Hippocampal formation (tissue), 2 donors: ENCODE measurements at places on chromosomes 1 and 21.
A peak's percentile ranks its signal among the peaks of the same experiment; 100 is the strongest.

GRCh38 chr1:163063143-163063542 is 6.0 kb upstream of the RGS4 start:
- no peak for DNase-seq

DNA sequence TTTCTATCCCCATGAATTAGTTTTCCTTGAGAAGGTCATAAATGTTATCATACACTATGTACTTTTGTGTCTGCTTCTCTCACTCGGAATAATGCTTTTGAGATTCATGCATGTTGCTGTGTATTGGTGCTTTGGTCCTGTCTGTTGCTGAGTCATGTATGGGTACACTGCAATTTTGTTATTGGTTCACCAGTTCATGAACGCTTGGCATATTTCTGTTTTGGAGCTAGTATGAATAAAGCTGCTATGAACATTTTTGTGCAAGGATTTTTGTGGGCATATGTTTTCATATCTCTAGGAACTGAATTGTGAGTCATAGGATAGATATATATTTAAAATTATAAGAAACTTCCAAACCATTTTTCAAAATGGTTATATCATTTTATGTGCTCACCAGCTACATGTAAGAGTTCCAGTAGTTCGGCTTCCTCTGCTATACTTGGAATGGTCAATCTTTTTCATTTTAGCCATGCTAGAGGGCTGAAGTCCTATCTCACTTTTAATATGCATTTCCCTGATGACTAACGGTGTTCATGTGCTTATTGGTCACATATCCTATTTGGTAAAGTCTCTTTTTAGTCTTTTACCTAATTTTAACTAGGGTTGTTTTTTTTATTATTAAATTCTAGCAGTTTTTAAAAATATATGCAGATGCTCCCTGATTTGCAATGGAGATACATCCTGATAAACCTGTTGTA is 38.2 kb downstream of the ETS2 start:
- DNase-seq = no peak

GRCh38 chr1:233359431-233359830 is 31.9 kb downstream of the MAP3K21 start:
- DNase-seq = no peak

DNA sequence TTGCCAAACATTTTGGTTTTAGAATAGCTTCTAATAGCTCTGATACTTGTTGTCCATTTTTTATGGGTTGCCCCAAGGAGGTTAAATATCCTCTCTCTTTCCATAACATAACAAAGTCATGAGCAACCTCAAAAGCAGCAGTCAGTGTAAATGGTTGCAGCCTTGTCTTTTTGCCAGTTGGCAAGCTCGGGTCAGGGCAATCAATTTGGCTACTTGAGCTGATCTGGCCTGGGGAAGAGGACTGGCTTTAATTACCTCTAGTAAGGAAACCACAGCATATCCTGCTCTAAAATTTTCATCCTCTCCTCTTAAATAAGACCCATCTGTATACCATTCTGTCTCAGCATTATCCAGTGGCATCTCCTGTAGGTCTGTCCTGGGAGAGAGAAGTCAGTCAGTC is 21.2 kb upstream of the FMO4 start:
- no peak for DNase-seq

DNA sequence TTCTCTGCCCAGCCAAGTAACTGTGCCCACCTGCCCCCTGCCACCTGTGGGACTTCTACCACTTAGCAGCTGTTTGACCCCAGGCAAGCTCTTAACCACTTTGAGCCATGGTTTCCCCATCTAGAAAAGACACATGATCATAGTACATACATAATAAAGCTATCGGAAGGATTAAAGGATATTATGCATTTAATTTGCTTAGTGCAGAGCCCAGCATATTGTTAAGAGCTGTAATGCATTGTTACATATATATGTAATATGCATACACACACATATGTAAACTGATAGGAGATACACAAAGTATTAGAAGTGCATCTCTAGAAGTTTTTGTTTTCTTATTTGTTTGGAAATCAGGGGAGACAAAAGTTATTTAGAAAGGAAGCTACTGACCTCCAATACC is 83.5 kb upstream of the ZBTB40 start:
- no peak for DNase-seq

- DNase-seq = no peak
Measured at GRCh38 chr1:39183503-39184353, 20.8 kb upstream of the MACF1 start.

- DNase-seq = no peak
Measured at GRCh38 chr1:167168424-167168823, 52.3 kb upstream of the POU2F1 start.

GRCh38 chr1:8858112-8858668 is 20.3 kb downstream of the ENO1 start:
- no peak for DNase-seq

DNA sequence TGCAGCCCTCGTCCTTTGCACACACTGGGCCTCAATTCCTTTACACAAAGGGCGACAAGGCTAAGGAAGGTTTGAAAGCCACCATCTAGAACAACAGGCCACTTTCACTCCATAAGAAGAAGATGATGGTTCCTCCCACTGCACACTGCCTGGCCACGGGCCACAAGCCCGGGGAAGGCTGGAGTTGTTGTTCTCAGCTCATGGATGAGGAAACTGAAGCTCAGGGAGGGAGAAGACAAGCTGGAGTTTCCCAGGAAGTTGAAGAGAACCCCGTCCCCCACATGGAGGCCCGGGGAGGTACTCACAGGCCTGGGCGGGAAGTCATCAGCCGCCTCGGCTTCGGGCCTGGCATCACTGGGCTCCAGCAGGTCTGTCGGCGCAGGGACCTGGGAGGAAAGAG is 24.6 kb upstream of the DDOST start:
- DNase-seq = peak; percentile 31

DNA sequence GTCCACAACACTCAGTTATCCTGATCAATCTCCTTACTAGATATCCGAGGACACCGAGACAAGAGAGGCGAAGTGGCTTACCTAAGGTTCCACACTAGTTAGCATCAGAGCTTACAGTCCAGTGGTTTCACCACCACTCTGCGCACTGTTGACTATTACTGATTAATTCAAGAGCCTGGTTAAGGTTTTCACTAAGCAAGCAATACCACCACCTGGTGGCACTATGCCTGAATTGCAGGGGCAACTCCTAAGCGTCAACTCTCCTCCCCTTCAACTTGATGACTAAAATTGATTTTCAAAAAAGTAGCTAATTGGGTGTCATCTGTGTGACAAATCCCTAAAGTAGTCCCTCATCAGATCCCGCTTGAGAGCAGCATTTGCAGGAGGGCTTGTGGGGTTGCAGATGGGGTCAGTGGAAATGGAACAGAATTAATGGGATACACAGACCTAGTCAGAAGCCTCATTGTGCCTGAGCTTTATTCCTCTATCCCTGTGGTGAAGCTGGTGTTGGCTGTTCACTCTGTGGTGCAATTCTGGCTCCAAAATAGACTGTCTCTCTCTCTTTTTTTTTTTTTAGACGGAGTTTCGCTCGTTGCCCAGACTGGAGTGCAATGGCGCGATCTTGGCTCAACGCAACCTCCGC is 9.1 kb downstream of the TTC22 start:
- no peak for DNase-seq

DNA sequence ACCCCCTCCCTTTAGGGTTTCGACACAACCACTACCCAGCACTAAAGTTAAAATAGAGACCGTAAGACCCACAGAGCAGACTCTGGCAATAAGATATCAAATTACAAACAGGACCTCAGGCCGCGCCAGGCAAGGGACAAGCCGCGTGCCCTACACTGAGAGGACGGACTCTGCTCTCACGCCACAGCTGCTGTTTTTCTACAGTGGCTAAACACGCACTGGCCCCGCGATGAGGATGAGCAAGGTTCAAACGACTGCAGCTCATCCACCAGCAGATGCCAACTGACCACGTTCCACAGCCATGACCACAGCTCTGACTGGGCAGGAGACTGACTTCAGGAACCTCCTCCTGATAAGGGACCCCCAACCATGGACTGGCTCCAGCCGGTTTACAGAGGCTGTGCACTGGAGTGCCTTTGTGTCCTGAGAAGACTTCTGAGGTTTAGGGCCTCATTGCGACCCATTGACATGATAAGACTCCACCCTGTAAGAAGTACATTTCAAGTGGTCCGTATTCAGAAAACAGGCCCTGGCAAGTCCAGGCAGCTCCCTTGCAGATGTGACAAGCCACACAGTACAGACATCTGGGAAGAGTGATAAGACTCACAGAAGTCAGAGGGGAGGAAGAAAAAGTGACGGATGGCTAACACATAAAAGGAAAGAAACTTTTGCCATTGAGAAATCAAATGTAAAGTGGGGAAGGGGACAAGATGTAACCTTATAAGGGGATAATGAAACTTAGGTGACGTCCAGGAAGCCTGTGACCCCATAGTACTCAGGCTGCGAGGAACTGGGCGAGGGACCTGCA is 1.5 kb upstream of the KRTAP10-6 start:
- no peak for DNase-seq

DNA sequence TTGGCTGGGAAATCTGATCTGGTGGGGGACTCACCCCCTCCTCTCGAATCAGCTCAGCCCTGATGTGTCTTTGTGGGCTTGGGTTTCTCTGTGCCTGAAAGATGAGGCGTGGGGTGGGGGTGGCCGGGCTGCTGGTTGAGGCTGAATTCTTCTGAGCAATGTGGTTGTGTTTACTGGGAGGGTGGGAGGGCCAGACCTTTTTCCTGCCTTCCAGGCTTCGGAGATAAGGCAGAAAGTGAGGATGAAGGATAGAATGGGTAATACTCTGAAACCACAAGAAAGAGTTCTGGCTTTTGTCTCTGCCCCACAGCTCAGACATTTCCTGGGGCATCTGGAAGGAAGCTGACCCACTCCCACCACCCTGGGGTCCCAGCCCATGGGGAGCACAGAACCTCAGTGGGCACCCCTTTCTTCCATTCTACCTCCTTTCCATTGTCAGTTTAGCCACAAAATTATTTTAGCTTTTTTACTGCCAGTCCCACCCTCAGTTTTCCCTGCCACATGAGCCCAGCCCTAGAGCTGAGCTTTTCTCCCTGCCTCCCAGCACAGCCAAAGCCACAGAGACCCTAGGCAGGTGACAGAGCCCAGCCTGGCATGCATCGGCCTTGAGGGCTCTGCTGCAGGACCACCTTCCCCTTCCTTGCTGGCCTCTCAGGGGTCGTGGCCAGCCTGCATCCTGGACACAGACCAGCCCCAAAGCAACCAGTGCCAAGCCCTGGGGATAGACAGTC is 11.2 kb downstream of the ALX3 start:
- no peak for DNase-seq

- DNase-seq = no peak
Measured at GRCh38 chr21:41316200-41317062, at the start of gene FAM3B. FAM3B (plus strand) TSS chr21:41316801; CDS start chr21:41316880, 79 bp downstream.

DNA sequence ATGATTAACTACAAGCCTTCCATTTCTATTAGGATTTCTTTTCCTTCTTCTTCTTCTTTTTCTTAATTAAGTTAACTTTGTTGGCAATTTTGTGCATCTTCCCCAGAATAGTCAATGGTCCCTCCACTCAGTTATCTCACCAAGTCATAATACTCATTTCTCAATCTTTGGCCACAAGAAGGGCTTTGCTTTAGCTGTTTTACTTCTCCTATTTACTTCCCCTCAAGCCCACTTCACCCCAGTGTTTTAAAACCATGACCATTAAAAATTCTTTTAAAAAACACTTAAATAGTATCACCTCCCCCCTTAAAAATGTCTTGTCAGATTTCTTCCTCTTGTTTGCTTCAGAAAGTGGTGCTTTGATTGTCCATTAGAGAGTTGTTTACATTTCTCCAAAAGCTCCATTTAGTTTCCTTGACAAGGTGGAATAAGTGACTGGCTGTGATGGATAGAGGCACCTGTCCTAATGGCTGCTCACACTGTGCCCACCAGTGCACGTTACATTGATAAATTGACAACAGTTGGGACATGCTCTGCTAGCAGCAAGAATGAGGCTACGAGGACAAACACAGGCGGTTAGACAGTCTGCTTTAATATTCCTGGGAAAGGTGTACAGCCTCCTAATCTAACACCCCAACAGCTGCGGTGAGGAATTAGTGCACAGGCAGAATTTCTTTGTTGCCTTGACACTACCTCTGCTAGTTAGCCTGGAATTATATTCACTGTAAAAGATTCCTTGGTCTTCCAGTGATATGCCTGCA is 354.7 kb downstream of the LMO4 start:
- DNase-seq = no peak

DNA sequence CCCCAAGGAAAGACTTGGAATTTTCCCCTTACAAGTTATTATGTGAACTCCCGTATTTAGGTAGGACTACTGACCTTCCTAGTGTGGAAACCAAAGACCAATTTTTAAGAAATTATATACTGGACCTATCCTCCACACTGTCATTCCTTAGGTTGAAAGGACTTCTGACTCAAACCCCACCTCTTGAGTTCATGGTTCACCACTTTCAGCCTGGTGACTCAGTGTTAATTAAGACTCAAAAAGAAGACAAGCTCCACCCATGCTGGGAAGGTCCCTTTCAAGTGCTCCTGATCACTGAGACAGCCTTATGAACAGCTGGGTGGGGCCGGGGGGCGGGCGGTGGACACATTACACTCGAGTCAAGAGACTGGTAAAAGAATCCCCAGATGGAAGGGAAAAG is 113.2 kb downstream of the LRRC53 start:
- DNase-seq = no peak

- DNase-seq = no peak
Measured at GRCh38 chr1:247373721-247374141, 42.1 kb upstream of the ZNF496 start.

DNA sequence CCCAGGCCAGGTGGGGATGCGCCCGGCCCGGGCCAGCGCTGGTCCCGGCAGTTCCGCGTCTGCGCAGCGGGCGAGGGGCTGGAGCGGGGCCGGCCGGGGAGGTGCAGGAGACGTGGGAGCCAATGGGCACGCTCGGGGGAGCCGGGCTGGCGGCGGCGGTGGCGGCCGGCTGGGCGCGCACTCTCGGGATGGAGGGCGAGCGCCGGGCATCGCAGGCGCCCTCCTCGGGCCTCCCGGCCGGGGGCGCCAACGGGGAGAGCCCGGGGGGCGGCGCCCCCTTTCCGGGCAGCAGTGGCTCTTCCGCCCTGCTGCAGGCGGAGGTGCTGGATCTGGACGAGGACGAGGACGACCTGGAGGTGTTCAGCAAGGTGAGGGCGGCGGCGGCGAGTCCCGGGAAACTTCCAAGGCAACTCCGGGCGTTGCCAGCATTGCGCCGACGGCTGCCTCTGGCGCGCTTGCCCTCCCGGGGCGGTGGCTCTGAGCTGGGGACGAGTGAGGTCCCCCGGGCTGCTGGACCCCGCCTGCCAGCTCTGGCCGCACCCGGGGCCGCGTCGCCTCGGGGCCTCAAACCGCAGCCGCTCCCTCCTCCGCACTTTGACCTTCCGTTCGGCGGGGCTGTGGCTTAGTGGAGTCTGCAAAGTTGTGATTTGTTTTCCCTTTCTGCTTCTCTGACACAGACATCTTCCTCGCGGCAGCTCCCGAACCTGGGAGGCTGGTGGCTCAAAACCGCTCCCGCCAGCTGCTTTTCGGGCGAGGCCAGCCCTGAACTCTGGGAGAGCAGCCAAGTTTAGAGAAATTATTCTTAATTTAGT is at the start of gene SNX7:
TSS of gene SNX7 (plus strand) at position 178 of the 812 bp plus-strand sequence. CDS start at position 189, 11 bp downstream.
- peak; percentile 72 for DNase-seq

DNA sequence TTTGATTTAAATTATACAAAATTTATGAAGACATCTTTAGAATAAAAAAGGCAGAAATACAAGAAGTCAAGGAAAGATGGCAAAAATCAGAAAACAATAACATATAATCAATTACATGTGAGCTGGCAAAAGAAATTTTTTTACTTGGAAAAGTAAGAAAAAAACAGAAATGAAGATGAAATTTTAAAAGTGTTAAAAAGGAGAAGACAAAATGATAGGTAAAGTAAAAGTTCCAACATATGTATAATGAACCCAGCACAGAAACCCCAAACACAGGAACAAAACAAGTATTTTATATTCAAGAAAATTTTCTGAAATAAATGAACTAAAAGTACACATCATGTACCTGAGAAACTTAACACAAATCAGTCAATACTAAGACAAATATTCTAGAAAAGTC is 63.4 kb downstream of the USP1 start:
- no peak for DNase-seq

- DNase-seq = no peak
Measured at GRCh38 chr1:41812051-41812450, 106.7 kb downstream of the HIVEP3 start.
